ENCODE measurements at places on chromosomes 12 and 14.

DNA sequence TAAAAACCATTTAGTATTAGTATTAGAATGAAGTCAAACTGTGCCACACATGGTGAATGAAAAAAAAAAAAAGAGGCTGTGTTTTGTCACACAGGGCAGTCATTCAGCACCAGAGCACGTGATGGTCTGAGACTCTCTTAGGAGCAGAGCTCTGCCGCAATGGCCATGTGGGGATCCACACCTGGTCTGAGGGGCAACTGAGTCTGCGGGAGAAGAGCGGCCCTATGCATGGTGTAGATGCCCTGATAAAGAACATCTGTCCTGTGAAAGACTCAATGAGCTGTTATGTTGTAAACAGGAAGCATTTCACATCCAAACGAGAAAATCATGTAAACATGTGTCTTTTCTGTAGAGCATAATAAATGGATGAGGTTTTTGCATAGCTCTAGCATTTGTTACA is 12.2 kb upstream of the BDKRB1 start:
- no peak for DNase-seq

DNA sequence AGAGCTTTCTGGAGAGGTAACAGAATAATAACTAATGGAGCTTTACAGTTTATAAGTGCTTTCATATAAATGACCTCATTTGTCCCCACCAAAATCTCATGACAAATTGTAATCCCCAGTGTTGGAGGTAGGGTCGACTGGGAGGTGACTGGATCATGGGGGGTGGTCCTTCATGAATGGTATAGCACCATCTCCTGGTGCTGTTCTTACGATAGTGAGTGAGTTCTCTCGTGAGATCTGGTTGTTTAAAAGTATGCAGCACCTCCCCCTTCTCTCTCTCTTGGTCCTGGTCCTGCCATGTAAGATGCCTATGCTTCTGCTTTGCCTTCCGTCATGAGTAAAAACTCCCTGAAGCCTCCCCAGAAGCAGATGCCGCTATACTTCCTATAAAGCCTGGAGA is 423.3 kb upstream of the GARIN6 start:
- DNase-seq, result no peak

- no peak for DNase-seq
These were observed 61.4 kb upstream of the ELK3 start for GRCh38 chr12:96132819-96133218.

- DNase-seq, result no peak
These were observed 33.5 kb downstream of the MED13L start for GRCh38 chr12:116244001-116244400.

DNA sequence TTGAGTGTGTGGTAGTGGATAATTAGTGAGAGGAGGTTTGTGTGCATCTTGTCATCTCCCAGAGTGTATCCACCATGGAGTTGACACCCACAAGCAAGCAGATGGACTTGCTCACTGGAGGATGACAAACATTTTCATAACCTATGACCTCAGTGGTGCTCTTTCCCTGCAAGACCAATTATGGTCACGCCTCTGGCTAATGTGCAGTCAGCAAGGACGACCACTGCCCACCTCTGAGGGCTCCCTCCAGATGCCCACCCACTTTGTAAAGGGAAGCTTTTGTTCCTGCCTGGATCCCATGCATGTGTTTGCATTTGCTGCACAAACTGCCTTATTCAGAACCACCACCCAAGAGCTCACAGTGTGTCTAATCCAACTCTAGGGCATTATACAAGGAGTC is 982.8 kb downstream of the TMEM121 start:
- DNase-seq, result no peak
